Stimulated activated CD8-positive, alpha-beta memory T cell treated with anti-CD3 and anti-CD28 coated beads, Interleukin-2, amount 100 ng/mL, for 1 hour (primary cell): ENCODE measurements at places on chromosomes 1 and 21.

- no peak for DNase-seq
Measured at GRCh38 chr1:183590244-183591191, at the start of gene NCF2. NCF2 (minus strand) TSS chr1:183590459; CDS start chr1:183590329, 130 bp downstream.

- no peak for DNase-seq
Measured at GRCh38 chr1:9559673-9560072, 20.4 kb downstream of the SLC25A33 start.

GRCh38 chr1:54627196-54627595 is 3.9 kb upstream of the FAM151A start:
- DNase-seq = no peak

- DNase-seq = no peak
Measured at GRCh38 chr1:50333595-50333974, 89.7 kb downstream of the DMRTA2 start.

- no peak for DNase-seq
Measured at GRCh38 chr1:201213106-201213770, 22.6 kb downstream of the IGFN1 start.

- no peak for DNase-seq
Measured at GRCh38 chr1:58620259-58620658, 43.2 kb upstream of the TACSTD2 start.

- no peak for DNase-seq
Measured at GRCh38 chr1:11428789-11429188, 50.2 kb upstream of the DISP3 start.

DNA sequence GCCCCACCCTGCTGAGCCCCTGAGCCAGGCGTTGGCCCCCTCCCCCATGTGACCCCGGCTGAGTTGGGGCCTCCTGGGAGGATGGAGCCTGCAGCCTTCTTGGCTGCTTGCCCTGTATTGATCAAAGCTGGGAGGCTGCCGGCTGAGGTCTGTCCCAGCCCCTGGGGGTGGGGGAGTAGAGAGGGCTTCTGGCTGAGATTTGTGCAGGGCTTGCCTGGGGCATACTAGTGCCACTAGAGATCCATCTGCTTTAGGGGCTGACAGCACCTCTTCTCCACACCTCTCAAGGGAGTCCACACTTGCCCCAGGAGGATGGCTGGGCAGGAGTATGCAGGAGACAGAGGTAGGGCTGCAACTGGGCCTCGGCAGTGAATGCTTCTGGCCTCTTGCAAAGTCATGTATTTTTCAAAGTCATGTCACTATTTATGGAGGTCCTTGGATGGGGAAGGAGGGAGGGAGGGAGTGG is 53.6 kb upstream of the SSBP3 start:
- no peak for DNase-seq

GRCh38 chr1:113321771-113322387 is 68.4 kb upstream of the MAGI3 start:
- no peak for DNase-seq

DNA sequence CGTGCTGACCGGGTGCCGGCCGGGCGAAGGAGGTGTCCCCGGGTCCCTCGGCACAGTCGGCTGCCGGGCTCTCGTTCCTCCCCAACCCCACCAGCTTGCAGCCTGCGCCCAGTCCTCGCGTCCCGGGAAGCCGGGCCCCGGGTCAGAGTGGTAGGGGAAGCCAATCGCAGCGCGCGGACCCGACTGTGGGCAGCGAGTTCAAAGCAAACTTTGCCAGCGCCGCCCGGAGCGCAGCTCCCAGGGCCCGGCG is 328 bp downstream of the MYCL start:
- DNase-seq = no peak

DNA sequence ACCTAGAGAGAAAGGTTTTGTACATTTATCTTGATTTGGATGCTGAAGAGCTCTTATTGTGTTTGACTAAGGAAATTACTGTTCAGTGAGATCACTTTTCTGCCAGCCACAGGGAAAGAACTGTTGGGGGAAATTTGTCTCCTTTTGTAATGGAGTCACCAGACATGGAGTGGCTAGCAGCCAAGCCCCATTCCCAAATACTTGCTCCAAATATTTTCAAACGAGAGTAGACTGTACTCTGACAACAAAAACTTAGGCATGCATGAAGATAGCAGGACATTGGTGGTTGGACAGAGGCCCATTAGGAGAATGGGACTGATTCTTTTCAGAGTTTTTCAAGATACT is 21.1 kb downstream of the IPO9 start:
- DNase-seq = no peak

DNA sequence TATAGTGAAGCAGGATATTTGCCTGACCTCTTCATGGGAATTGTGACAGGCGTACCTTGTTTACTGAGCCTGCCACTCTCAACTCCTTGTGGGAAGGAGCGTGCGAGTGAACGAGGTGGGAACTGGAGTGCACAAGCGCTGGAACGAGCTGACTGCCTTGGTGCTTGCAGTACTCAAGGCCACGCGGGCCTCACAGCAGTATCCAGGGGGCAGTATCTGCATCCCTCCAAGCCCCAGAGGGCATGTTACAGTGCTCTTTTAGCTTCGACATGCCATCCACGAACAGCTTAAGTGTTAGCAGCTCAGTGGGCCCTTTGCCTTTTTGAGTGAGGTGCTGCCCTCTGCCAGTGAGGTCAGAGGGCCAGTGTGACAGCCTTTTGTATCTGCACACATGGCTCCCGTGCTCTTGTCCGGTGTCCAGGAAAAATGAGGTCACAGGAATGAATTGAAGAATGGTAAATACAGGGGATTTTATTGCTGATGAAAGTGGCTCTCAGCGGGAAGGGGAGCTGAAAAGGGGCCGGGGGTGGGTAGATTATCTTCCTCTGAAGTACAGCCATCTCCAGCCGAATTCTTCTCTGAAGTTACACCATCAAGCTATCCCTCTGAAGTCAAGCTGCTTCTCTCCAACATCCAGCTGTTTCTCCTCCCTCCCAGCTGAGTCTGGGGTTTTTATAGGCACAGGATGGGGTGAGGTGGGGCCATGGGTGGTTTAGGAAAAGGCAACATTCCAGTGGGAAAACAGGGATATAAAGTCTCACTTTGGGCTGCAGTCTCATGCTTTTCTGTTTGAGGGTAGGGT is 69.3 kb downstream of the EPB41 start:
- no peak for DNase-seq

- DNase-seq = no peak
Measured at GRCh38 chr1:56578138-56578962, 1.0 kb downstream of the PLPP3 start.

GRCh38 chr1:161233102-161233501 is 4.9 kb downstream of the NR1I3 start:
- DNase-seq = no peak

DNA sequence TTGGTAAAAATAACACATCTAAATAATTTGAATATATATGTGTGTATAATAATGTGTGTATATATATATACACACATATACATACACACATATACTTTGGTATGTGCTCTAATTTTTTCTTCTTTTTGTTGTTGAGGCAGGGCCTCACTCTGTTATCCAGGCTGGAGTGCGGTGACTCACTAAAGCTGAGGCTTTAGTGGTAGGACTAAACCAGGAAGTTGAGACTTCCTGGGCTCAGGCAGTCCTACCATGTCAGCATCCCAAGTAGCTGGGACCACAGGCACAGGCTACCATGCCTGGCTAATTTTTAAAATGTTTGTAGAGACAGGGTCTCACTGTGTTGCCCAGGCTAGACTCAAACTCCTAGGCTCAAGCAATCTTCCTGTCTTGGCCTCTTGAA is 46.7 kb upstream of the CXADR start:
- no peak for DNase-seq

DNA sequence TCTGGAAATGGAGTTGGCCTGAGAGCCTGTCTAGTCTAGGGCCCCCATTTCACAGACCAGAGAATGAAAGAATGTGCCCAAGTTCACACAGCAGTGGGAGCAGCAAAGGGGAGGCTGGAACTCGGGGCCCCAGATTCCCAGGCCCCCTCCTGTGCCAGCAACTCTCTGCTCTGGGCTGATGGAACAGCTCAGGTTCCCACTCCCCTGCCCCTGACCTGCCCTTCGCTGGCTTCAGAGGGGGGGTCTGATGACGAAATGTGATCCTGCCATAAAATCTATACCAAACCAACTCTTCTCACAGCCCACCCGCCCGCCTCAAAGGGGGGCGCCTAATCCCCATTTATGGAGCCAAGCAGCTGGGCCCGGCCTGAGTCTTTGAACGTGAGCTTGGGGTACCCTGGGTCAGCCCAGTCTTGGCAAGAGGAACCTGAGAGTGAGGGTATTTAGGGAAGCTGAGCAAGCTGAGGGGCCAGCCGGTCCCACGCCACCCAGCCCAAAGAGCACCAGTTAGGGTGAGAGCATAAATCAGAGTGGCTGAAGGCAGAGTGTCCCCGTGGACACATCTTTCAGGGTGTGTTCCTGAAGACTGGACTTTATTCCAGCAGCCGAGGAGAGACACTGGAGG is 65.0 kb downstream of the FOXD2 start:
- DNase-seq = no peak

DNA sequence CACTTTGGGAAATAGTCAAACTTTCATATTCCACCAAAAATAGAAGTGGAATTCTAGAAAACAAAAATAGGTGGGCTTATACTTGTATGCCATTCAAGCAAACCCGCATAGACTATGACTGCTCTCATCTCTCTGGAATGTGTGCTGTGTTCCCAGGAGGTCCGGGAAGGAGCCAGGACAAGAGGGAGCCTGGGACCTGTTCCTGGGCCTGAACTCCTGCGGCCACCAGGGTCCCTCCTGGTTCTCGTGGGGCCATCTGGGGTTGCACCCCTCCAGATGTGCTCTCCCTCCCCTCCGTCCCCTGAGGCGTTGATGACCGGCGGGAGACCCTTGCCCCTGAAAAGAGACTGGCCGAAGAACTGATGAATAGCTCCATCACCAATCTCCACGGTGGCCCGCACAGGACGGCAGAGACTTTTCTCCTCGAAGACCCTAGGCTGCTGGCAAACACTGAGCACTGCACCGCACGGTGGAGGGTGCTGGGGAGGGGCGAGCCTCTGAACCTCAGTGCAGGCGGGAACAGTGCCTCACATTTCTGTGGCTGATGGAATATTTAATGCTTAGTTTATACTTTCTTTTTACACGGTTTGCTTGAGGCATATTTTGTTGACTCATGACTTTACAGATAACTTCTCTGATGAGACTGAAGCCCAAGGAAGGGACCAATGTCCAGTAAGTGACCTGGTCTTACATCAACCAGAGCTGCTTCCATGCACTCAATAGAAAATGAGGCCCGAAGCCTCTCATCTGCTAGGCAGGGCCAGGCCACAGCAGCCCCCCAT is 9.6 kb upstream of the ADARB1 start:
- DNase-seq = no peak

DNA sequence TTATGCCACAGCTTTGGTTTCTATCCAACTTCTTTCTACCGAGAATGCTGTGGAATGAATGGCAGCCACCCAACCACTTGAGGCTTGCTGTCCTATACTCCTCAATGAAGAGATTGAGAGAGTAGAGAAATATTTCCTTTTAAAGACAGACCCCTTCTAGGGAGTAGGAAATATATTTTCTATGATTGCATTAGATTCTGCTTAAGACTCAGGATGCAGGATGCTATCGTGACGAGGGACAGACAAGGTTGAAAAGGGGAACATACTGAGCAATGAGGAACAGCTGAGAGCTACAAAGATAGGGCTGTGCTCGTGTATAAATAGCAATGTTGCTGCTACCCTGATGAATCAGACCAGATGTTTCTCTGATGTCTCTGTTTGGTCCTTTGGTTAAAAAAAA is 7.1 kb upstream of the RASAL2 start:
- no peak for DNase-seq

DNA sequence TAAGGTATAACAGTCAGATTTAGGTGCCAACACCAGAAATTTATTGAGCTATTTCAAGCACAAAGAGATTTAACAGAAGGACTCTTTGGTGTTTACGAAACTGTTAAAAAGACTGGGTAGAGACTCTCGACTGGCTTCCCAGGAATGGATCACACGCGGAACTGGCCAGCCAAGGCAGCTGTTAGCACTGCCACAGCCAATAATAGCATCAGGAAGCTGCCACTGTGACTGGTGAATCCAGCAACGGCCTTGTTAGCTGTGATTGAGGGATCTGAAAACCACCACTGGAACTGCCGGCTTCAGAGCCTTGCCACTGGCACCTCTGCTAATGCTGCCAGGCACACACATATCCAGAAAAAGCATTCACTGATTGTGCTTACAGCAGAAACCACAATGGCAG is 10.6 kb upstream of the SIM2 start:
- no peak for DNase-seq

GRCh38 chr1:61388566-61388965 is 306.2 kb downstream of the NFIA start:
- DNase-seq = no peak

- DNase-seq = no peak
Measured at GRCh38 chr1:224380003-224380402, 23.3 kb downstream of the CNIH4 start.

DNA sequence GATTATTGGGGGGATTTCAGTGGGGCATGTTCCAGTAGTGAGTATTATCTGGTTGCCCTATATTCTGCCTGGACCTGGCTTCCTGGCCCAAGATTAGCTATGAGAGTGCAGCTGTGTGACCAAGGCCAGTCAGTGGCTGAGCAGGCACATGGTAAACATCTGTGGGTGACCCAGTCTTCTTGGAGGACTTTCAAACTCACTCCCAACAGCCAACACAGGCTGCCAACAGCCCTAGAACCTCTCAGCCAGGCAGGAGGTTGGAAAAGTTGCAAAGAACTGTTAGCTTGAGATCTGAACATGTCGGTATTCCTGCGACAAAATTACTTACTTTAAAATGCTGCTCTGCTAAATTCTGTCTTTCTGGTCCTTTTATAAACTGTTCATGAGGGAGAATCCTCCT is 192.4 kb downstream of the TGFBR3 start:
- DNase-seq = no peak

DNA sequence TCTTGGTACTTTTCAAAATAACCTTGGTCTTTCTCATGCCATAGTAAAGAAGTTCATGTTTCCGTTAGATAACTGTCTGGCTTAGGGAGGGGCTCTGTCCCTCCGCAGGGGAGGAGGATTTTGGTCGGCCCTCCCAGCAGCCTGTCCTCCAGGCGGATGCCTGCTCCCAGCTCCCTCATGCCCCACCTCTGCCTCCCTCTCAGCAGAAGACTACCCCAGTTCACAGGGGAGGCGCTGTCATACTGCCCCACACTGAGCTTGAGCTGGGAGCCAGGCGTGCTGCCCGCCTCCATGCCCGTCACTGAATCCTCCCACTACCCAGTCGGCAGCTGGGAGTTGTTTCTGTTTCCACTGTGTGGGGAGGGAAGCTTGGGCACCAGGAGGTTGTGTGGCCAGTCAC is 127.3 kb downstream of the CAMTA1 start:
- no peak for DNase-seq

DNA sequence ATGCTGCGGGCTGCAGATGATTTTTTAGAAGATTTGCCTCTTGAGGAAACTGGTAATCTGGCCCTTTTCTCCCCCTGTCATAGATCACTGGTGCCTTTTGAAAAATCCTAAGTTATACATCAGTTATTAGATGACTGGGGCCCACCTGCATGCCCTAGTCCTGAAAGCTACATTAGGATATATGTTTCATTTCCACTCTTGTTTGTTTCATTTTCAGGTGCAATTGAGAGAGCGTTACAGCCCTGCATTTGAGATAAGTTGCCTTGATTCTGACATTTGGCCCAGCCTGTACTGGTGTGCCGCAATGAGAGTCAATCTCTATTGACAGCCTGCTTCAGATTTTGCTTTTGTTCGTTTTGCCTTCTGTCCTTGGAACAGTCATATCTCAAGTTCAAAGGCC is 8.1 kb upstream of the IFI44 start:
- DNase-seq = no peak
